ENCODE measurements at places on chromosomes 12 and 14.

DNA sequence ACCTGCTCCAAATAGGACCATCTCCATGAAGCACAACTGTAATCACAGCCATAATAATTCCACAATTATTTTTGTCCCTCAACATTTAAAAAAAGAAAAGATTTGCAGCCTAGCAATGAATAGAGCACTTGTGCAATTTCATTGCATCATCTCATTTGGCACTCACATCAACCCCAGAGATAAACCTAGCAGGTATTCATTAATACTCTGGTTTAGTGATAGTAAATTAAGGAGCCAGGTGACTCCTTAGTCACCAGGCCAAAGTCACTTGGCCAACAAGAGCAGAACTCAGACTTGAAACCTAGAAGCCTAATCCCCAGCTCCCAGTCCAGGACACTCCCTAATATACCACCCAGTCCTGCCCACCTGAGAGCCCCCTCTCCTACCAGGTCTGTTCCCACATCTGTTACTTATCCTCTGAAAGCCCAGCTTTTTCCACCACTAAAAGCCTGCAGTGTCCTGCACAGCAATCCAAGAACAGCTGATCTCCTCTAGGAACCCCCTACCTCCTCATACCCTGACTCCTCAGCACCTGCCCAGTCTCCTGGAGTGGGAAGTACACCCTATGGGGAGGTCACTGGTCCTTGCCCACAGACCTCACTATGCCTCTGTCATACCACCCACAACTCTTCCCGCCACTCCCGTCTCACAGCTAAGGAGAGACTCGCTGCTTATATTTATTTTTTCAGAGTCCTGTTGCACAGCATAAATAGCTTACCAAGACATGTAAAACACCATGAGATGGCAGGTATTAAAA lies 22.1 kb downstream of the OR10P1 start:
- no peak for DNase-seq

DNA sequence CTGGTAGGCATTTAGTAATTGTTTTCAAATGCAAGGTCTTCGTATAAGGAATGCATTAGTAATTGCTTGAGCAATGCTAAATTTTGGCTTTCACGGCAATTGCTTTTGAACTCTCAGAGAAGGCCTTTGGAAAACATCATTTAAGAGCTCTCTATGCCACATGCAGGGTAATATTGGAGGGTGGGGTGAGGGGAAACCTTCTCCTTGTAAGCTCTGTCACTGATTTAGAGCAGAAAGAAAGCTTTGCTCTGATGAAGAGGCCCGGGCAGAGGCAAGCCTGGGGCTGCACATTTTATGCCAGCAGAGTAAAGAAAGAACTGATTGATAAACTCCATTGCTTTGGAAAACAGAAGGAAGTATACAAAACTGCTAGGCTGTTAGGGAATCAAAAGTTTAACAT lies 70.9 kb downstream of the TRIM9 start:
- no peak for DNase-seq

- DNase-seq: no peak
Observed at GRCh38 chr14:68651075-68651474, 141.8 kb downstream of the ZFP36L1 start.

DNA sequence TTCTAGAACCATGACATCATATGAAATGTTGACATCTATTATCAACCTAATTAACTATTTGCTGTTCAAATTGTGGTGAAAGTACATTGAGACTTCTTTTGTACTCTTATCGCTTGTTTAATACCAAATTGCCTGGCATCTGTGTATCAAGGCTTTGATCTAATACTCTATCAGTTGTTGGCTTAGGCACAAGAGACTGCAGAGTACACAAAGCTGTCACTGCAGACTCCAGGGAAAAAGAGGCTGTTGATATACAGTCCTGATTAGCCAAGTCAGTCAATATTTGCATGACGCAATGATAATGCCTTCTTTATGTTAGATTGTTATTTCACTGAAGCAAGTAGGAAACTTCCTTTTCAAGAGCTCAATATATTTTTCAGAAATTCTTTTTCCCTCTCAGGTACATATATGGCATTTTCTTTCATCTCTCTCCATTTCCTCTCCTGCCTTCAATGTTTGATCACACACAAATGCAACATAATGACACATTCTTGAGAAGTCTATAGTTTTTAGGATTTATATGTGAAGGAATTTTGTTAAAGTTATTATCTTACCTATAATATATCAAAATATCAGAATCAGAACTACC lies 32.3 kb upstream of the PTCSC3 start:
- DNase-seq: no peak

- no peak for DNase-seq
Observed at GRCh38 chr12:114371733-114372132, 34.2 kb downstream of the TBX5 start.

DNA sequence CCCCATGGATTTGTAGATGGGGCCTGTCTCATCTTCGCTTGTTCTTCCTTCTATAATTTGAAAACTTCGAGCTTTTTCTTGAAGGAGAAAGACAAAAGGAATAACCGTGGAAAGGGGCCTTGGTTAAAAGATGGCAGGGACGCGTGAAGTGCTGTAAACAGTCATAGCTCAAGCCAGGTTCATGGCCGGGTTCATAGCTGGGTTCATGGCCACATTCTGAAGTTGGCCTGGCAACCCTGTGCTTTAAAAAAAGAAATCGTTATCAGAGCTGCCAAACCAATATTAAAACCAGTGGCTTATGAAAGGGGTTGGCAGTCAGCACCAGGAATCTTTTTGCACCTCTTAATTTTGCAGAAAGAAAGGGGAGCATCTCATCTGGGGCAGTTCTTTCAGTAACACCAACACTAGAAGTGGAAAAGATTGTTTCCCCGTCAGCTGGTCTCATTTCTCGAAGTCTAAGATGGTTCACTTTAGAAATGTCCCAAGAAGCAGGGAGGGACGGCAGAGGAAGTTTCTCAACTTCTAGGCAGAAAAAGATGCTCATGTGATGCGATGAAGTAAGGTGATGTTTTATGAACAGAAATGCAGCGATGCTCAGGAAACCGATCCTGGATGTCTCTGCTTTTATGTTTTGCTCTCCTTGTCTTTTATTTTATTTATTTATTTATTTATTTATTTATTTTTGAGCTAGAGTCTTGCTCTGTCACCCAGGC lies 193.1 kb upstream of the TBX3 start:
- DNase-seq: no peak

Data from CD4-positive, alpha-beta T cell treated with Interleukin-6 at 100 ng/mL for 8 hours (primary cell).